Occipital lobe (tissue), 3 donors: ENCODE measurements at places on chromosomes 16 and 17. TPM values are rescaled to one million over a fixed set of nuclear protein-coding genes. Genes with fewer than 3 reads are reported as not detected.
A peak's percentile ranks its signal among the peaks of the same experiment; 100 is the strongest.

SLC6A4 gene
- 2.2 TPM for total RNA-seq

C17orf78 gene
- total RNA-seq, result not detected

NEUROD2 gene
- total RNA-seq, result 70.3 TPM

DNAH17 gene
- under 0.01 TPM for total RNA-seq

CHRNE gene
- total RNA-seq, result 0.62 TPM

STH gene
- total RNA-seq, result 3.9 TPM

- no peak for DNase-seq
These were observed 492.0 kb upstream of the KIF2B start for GRCh38 chr17:53330756-53331155.

DNA sequence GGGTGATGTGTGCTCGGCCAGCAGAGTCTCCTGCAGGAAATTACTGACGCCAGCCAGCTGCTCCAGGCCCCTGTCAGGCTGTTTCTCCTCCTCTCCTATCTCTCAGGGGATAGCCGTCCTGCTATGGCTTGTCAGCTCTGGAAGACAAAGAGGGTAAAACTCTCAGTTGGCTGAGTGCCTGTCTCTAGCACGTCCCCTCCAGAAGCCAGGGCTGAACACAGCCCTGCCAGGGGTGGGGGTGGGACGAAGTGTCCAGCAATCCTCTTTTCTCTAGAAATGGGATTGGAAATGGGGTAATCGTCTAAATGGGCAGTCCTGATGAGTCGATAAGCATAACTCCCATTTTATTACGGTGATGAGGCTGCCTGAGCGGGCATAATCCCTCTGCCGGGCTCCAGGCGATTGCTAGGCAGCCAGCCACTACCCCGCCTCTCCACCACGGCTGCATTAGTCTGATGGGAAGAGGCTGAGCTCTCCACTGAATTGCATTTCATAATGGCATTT, 89.1 kb upstream of the GNAO1 start:
- DNase-seq, result peak; percentile 24

DNA sequence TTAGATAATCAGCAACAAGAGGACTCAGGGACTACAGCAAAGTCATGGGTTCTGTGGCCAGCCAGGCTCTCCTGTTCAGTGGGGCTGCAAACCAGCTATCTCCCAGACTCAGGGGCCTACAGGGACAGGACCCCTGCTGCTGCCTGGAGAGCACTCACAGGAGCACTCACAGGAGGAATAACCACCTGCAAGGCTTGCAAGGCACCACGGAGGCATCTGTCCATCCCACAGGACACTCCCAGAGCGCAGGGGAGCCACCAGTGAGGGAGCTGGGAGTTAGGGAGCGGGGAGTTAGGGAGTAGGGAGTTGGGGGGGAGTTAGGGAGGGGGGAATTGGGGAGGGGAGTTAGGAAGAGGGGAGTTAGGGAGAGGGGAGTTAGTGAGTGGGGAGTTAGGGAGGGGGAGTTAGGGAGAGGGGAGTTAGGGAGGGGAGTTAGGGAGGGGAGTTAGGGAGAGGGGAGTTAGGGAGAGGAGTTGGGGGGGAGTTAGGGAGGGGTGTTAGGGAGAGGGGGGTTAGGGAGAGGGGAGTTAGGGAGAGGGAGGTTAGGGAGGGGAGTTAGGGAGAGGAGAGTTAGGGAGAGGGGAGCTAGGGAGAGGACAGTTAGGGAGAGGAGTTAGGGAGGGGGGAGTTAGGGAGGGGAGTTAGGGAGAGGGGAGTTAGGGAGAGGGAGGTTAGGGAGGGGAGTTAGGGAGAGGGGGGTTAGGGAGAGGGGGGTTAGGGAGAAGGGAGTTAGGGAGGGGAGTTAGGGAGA, 5.7 kb downstream of the CANT1 start:
- no peak for DNase-seq

DNA sequence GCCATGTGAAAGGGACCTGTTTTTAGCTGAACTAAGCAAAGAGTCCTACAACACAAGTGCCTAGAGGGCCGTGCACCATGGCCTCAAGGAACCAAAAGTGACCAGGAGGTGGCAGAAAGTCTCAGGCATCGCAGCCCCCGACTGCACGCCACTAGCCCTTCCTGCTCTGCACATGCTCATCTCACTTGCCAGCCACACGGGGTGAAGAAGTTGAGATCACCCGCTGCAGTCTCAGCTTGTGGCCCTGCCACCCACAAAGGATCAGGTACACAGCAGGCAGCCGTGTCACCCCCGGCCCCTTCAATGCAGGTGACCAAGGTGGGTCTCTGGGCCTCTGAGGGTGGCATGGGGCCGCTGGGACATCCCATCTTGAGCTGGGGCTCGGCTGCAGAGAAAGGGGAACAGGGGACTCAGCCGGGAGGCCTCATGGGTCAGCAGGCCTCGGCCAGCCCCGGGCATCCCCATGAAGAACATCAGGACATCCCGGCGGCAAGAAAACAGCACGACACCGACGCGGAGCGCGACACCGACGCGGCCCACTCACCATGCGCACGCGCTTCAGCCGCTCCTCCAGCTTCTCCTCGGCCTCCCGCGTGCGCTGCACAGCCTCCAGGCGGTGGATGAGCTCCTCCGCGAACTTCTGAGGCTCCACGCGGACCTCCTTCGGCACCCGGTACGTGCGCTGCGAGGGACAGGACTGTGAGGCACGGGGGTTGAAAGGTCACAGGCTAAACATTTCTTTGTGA, 21.0 kb downstream of the PDIA2 start:
- DNase-seq, result no peak

DNA sequence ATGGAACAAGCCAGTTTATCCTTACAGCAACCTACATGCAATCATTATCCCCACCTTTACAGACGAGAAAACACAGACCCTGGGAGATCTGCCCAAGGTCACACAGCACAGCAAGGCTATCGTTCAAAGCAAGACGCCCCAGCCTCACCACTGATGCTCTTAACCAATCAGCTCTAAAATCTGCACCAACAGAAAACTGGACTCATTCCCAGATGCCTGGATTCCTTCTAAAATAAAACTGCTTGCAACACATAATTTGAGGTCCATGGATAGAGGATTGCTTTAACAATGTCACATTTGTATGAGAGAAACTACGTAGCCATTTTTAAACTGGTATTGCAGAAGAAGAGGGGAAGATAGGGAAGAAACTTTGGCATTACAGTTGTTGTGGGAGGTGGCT, 6.8 kb downstream of the COTL1 start:
- DNase-seq, result no peak

- DNase-seq, result no peak
These were observed 66.9 kb downstream of the ZNF423 start for GRCh38 chr16:49788986-49789385.

DNA sequence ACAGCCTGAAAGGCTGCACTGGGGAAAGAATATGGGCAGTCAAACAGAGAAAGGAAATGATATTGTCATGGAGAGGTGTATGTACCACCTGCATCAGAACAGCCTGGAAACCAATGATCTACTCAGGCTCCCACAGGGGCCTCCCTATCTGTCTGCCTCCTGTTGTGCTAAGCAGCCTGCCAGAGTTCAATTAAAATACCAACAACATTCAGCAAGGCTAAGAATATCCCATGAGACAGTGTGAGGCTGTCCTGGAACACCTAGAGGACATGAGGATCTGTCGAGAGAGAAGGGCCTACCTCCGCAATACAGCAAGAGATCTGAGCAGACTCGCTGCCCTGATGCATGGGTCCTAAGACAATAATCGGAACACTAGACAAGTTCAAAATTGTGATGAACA, 8.4 kb downstream of the FXR2 start:
- no peak for DNase-seq

- DNase-seq, result no peak
These were observed 314.1 kb upstream of the TNRC6C start for GRCh38 chr17:77644181-77645071.

- no peak for DNase-seq
These were observed 46.8 kb downstream of the REXO5 start for GRCh38 chr16:20853143-20853542.

GRCh38 chr17:61366715-61367413, 32.8 kb upstream of the TBX2 start:
- DNase-seq, result no peak

GRCh38 chr17:78924481-78925151, 571 bp downstream of the TIMP2 start:
- DNase-seq, result no peak

- DNase-seq, result no peak
These were observed 22.4 kb upstream of the KCNH6 start for GRCh38 chr17:63500543-63501390.

DNA sequence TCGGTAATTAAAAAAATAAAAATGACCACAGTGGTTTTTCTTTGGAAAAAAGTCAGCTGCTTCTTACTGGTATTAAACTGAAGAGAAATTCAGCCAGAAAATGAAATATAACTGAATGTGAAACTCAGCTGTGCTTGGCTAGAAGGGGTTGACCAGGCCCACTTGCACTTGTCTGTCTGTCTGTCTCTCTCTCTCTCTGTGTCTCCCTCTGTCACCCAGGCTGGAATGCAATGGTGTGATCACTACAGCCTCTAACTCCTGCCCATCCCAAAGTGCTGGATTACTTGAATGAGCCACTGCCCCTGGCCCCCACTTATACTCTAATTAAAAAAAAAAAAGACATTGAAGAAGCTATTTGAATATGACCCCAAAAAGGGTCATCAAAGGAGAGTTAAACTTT, 17.3 kb upstream of the AKAP1 start:
- DNase-seq, result no peak

DNA sequence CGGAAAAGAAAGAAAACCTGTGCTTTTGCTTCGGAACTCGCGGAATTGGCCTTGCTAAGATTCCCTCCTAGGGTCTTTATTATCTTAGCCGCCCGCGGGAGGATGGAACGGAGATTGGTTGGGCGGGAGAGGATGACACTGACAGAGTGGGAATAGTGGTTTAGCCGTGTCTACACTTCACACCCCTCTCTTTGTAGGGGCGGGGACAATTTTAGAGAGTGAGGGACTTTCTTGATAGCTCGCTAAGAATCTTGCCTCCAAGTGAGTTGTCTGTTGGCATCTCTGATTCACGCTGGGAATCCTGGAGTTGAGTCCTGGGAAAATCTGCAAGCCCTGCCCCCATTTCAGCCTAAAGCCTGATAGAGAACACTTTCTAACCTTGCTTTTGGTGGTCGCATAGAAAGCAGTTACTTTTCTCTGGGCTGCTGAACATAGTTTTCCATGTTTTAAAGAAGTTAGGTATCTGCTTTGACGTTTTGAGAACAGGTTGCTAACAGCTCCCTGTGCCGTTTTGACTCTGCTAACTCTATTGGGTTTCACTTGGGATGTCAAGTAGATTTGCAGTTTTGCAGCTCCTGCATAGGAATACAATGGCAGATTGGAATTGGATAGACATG, 697 bp downstream of the NOL11 start:
- DNase-seq, result no peak

GRCh38 chr17:8082292-8082691, 5.2 kb downstream of the ALOX12B start:
- no peak for DNase-seq

DNA sequence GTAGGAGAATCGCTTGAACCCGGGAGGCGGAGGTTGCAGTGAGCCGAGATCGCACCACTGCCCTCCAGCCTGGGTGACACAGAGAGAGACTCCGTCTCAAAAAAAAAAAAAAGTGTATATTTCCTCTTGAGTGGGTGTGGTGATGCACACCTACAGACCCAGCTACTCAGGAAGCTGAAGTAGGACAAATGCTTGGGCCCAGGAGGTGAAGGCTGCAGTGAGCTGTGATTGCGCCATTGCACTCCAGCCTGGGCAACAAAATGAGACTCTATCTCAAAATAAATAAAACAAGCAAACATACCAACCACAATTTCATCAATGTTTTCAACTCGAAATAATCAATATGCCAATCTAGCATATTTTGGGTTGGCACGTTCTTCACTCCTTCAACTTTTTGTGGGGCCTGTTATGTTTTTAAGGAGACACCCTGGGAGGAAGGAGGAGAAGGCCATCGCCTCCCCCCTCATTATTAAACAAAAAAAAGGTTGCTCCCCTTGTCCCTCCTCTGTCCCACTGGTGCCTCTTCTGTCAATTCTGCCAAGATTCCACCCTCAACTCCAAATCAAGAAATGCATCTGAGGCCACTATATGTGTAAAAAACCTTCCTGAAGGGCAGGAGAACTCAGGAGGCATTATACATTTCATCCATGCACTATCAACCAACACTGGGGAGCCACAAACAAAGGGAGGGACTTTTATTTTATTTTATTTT, 52.4 kb upstream of the ATF7IP2 start:
- no peak for DNase-seq

DNA sequence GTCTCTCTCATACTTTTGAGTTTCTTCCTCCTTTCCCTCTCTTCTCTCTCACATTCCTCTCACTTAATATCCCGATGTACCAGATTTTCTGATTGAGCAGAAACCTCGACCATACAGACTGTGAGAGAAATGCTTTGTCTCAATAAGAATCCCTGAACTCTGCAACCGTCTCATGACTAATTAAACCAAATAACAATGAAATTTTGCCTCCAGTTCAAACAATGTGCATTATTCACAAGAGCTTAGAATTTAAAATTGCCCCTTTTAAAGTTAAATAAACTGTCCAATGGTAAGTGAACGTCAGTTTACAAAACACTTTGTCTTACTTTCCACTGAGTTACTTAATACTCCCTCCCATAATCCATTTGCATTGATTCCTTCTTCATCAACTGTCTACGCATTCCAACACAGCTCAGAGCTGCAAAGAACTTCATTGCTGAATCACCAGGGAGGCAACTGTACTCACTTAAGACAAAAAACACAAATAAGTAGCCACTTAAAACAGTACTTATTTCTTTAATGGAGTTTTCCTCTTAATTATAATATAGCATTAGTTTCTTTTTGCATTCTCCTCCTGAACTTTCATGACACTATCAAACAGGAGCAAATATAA, 4.9 kb downstream of the CDH11 start:
- DNase-seq, result no peak

- DNase-seq, result no peak
These were observed 328 bp downstream of the LLGL1 start for GRCh38 chr17:18225642-18226283.
